ENCODE measurements at places on chromosomes 6 and 20.

DNA sequence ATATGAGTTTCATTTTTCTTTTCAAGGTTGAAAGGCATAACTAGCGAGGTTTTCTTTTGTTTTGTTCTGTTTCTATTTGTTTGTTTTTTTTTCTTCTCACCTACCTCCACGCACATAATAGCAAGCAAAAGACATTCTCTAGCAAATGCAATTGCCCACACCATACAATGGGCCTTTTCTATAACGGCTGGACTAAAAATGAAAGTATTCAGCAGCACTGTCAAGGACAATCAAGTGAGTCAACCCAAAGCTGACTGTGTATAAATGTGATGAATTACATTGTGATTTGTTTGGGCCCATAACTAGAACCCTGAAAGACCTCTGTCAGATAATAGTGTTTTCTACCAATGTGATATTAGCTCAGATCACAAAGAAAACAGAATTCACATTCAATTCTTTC, 496.7 kb downstream of the RNF144B start:
- DNase-seq, result no peak

GRCh38 chr6:79081663-79082062, 3.6 kb upstream of the PHIP start:
- no peak for DNase-seq

DNA sequence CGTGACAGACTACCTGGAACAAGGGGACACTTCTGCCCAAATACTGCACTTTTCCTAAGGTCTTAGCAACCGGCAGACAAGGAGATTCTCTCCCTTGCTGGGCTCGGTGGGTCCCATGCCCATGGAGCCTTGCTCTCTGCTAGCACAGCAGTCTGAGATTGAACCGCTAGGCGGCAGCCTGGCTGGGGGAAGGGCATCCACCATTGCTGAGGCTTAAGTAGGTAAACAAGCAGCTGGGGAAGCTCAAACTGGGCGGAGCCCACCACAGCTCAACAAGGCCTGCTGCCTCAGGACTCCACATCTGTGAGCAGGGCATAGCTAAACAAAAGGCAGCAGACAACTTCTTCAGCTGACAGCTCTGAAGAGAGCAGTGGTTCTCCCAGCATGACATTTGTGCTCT, 87.8 kb upstream of the ASCC3 start:
- DNase-seq, result no peak

- no peak for DNase-seq
Measured at GRCh38 chr6:127482325-127482724, 23.1 kb upstream of the KIAA0408 start.

GRCh38 chr20:29873946-29874345, 1383.5 kb upstream of the DEFB115 start:
- peak; percentile 69 for DNase-seq

GRCh38 chr6:143276436-143276835, 174.1 kb downstream of the ADAT2 start:
- peak; percentile 30 for DNase-seq

- DNase-seq, result no peak
Measured at GRCh38 chr6:49653438-49653837, 16.8 kb upstream of the RHAG start.

GRCh38 chr20:47326658-47327268, 29.7 kb downstream of the ZMYND8 start:
- no peak for DNase-seq

DNA sequence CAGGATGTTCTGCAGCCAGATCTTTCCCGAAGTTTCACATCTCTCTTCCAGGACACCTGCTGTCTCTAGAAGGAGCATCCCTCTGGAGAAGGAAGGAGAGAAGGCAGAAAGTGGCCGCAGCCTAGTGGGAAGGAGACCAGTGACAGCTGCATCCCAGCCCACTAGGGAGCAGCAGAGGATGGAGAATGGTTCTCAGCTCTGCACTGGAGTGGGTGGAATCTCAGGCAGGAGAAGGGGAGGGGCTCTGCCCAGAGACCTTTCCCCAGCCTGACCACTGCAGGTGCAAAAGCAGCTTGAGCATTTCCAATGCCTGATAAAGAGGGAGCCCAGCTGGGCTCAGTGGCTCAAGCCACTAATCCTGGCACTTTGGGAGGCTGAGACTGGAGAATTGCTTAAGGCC, 32.3 kb downstream of the NCR2 start:
- peak; percentile 63 for DNase-seq

GRCh38 chr6:168060521-168060931, 18.5 kb downstream of the FRMD1 start:
- no peak for DNase-seq
